A172 (cell line): ENCODE measurements at places on chromosomes 12 and 14.

- DNase-seq: peak; percentile 70
Measured at GRCh38 chr14:61184112-61184511, 97.0 kb downstream of the TMEM30B start.

- DNase-seq: no peak
Measured at GRCh38 chr12:119749666-119750065, 81.7 kb downstream of the PRKAB1 start.

GRCh38 chr14:20679907-20680306 lies 4.5 kb upstream of the RNASE4 start:
- peak; percentile 49 for DNase-seq

DNA sequence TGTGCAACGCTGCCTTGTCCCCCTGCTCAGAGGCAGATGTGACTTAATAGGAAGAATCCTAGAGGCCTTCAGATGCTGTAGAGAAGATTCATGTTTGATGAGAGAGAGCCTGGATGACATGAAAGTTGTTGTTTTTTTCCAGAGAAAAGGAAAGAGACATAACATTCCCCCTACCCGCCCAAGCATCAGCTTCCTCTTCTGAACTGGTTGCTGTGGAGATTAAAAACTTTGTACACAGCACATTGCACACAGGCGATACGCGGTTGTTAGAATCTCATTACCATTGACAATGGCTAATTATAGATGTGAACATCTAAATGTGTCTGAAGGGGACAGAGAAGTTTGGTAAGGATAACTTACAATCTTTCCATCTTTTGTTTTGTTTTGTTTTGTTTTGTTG lies 13.6 kb upstream of the ETFBKMT start:
- no peak for DNase-seq

DNA sequence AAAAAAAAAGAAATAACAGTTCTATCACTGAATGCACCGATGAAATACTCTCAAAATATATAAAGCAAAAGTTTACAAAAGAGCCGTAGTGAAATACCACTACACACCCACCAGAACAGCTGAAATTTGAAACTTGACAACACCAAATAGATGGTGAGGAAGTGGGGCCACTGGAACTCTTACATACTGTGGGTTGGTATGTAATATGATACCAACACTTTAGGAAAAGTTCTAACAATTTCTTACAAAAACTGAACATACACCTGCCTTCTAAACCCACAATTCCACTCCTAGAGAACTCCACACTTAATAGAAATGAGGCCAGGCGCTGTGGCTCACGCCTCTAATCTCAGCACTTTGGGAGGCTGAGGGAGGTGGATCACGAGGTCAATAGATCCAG lies 14.1 kb downstream of the EIF5 start:
- DNase-seq: no peak

GRCh38 chr12:65673732-65674131 lies 150.6 kb upstream of the HMGA2 start:
- no peak for DNase-seq

DNA sequence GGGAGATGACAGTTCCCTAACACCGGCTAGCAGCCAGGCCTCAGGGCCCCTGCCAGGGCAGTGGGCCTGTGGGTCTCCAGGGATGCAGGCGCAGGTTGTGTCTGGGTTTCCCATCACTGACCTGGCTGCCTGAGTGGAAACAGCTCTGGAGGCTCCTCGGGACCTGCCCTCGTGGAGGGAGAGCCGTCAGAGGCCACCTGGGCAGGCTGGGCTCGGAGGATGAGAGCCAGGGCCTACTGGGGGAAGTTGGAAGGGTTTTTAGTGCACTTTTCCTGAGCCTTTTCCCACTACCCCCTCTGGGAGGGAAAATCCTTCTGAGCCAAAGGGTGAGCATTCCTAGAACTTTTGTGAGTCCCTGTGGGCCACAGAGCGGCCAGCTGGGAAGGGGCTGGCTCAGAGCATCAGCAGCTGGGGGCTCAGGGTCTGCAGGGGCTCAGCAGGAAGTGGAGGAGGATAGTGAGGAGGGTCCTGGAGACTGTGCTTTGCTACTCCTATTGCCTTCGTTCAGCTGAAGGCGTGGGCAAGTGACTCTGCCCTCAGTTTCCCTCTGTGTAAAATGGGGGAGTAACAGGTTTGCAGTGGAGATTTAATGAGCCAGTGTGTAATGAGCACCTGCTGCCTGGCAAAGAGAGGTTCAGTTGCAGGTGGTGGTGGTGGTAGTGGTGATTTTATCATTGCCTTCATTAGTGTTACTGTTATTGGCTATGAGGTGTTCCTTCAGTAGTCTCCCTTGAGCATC lies 1.8 kb downstream of the SH2B3 start:
- DNase-seq: no peak

GRCh38 chr12:27578689-27579372 lies 54.8 kb downstream of the PPFIBP1 start:
- DNase-seq: no peak

- DNase-seq: peak; percentile 59
Measured at GRCh38 chr12:12032851-12033797, 37.6 kb upstream of the BCL2L14 start.

GRCh38 chr14:104642540-104642868 lies 37.9 kb upstream of the TMEM179 start:
- DNase-seq: no peak

DNA sequence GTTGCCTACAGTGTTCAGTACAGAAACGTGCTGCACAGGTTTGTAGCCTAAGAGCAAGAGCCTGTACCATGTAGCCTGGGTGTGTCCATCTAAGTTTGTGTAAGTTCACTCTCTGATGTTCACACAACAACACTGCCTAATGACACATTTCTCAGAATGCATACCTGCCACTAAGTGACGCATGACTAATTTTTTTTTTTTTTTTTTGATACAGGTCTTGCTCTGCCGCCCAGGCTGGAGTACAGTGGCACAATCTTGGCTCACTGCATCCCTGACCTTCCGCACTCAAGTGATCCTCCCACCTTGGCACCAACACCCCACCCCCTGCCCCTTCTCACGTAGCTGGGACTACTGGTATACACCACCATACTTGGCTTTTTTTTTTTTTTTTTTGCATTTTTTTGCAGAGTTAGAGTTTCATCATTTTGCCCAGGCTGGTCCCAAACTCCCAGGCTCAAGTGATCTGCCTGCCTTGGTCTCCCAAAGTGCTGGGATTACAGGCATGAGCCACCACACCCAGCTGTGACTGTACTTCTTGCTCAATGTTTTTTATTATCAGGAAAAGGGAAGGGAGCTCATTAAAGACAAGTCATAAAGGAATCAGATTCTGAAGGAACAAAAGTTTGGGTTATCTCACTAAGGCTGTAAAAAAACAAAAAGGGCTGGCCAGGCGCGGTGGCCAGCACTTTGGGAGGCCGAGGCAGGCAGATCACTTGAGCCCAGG lies 10.0 kb upstream of the CDC42BPB start:
- DNase-seq: peak; percentile 48

- no peak for DNase-seq
Measured at GRCh38 chr12:47705229-47705565, 633 bp downstream of the RPAP3 start.

GRCh38 chr12:109696485-109697269 lies 16.9 kb upstream of the FAM222A start:
- DNase-seq: peak; percentile 56

- DNase-seq: no peak
Measured at GRCh38 chr14:60420050-60420449, 65.8 kb downstream of the C14orf39 start.

DNA sequence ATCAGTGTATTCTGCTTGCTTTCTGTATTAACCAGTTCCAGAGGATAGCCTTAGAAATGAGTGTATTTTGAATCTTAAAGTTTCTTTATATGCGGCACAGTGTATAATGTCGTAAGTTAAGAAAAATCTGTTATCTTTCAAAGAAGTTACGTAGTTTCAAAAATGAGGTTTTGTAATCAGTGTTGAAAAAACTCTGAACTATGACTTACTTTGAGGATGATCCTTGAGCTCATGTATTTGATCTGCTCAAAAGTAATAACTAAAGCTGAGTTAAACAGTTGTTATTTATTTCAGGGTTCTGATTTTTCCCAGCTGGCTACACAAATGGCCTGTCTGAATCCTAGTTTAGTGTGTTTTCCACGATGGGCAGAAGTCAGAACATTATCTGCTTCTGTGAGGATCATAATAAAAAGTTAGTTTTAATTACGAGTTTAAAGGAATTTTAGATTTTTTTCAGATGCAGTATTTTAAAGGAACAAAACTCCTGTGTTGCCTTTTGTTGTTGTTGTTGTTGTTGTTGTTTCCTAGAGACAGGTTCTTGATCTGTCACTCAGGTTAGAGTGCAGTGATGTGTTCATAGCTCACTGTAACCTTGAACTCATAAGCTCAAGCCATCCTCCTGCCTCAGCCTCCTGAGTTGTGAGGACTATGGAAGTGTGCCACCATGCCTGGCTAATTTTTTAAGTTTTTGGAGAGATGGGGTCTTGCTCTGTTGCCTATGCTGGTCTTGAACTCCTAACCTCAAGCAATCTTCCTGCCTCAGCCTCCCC lies 52.9 kb downstream of the GPATCH2L start:
- DNase-seq: no peak
